ENCODE measurements at places on chromosomes 1 and 21.

- no peak for DNase-seq
Measured at GRCh38 chr1:30420519-30421050, 302.8 kb downstream of the MATN1 start.

GRCh38 chr1:57530206-57530910 lies 106.5 kb upstream of the DAB1 start:
- no peak for DNase-seq

DNA sequence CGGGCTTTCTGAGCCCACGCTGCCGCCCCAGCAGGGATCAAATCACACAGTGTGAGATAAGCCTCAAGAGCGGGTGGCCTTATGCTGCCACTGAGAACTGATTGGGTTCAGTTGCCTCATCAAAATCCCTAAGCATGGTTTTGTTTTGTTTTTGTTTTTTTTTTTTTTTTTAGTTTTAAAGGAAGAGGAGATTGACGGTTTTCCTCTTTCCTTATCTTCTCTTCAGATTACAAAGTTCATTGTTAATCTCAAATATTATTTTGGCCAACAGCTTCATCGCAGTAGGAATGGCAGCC lies 651 bp downstream of the COA6 start:
- DNase-seq: no peak

- DNase-seq: no peak
Measured at GRCh38 chr21:30838536-30838935, 9.0 kb upstream of the KRTAP7-1 start.

- no peak for DNase-seq
Measured at GRCh38 chr1:202216691-202217090, 23.1 kb downstream of the LGR6 start.

DNA sequence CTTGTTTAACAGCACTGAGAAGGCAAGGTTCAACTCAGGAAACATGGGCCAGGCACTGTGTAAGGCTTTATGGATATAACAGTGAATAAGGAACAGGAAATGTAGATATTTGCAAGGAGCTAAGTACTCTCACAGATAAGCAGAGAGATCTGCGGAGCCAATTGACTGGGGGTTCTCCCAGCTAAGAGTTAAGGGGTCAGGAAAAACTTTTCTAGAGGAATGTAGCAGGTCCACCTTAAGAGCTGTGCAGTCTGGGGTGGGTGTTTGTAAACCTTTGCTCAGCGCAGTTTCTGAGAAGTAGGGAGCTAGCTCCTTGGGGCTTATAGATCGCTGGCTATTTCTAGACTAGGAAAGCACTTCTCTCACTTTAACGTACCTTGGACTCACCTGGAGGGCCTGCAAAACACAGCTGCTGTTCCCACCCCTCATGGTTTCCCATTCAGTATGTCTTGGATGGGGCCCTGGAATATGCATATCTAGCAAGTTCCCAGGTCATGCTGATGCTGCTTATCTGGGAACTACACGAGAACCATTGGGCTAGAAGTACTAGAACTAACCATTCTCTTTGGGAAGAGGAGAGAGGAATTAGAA lies 51.7 kb downstream of the TLCD4 start:
- DNase-seq: no peak

- no peak for DNase-seq
Measured at GRCh38 chr1:21878009-21878773, 58.9 kb downstream of the HSPG2 start.

DNA sequence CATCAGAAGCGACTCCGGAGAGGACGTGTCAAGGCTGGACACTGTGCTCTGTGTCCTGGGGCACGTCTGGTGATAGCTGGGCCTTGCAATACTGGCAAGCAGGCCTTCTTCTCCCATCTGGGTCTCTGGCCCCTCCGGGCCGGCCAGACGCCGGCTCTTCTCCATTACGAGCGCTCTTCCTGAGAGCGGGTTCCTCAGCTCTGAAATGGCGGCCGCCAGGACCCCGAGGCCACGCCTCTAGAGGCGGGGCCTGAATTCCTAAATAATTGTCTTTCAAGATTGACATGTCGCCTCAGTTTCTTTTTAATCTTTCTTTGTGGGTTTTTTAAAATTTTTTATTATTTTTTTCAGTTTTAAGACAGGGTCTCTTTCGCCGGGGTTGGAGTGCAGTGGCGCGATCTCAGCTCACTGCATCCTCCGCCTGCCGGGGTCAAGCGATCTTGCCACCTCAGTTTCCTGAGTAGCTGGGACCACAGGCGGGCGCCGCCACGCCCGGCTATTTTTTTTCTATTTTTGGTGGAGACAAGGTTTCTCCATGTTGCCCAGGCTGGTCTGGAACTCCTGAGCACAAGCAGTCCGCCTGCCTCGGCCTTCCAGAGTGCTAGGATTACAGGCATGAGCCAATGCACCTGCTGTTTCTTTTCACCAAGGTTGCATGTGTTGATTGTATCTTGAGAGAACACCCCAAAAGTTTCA lies 9.2 kb downstream of the RNF2 start:
- DNase-seq: no peak

- no peak for DNase-seq
Measured at GRCh38 chr1:15174615-15174983, 21.1 kb downstream of the TMEM51 start.

DNA sequence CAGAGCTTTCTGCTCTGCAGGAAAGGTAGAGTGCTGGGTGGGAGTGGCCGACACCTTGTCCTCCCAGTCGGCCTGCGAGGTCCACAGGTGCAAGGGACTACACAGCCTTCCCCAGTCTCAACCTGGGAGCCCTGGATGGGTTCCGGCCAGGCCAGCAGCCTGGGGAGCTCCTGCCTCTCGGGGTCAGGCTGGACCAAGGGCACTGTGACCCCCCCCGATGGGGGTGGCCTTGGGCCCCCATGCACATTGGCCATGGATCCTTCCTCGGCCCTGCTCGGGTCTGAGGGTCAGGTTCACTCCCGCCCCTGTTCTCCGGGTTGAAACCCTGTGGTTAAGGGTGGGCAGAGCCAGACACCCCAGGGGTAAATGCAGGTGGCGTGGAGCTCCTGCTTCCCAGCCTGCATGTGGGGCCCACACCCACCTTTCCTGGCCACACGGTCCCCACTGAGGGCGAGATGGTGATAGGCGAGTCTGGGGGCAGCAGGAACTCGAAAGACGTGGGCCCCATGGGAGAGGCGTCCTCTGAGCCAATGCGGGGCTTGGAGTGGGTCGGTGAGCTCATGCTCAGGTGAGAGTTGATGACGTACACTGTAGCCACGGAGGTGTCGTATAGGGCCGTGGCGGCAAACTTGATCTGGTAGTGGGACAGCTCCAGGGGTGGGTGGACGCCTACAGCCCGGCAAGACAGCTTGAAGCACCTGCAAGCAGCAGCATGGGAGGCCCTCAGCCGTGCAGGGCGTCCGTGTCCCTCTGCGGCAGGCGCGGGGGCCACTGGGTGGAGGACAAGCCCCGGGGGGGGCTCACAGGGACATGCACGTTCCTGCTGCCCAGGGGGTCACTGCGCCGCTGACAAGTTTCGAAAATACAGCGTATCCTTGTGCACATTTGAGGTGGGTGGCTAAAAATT lies 10.8 kb upstream of the TMEM52 start:
- DNase-seq: no peak

- DNase-seq: no peak
Measured at GRCh38 chr1:221729771-221730330, 12.0 kb downstream of the DUSP10 start.

- no peak for DNase-seq
Measured at GRCh38 chr1:57843760-57844159, 419.9 kb upstream of the DAB1 start.

- no peak for DNase-seq
Measured at GRCh38 chr1:160987359-160988050, 32.9 kb upstream of the ITLN2 start.

GRCh38 chr1:65165269-65165993 lies 17.4 kb downstream of the AK4 start:
- no peak for DNase-seq

DNA sequence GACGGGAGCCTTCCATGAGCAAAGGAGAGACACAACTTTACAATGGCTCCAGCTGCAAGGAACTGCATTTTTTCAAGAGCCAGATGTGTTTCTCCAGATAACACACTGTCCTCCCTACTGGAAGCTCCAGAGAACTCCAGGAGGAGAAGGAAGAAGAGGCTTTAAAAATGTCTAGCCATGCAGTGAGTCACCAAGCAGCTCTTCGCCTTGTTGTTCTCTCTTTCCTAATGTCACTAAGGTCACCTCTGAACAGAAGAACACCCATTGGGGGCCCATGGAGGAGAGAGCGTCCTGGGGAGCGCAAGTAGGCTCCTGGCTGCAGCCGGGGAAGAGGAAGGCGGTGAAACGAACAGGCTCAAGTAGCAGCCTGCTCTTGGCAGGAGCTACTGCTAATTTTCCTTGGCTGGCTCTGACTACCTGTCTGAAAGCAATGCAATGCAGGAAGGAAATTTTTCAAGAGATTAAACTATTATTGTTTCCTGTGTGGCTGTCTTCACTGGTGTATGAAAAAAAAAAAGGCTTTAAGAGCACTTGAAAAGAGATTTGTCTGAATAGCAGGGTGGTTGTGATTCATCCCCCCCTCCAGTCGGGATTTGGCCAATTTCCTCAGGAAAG lies 321.9 kb downstream of the SETD4 start:
- DNase-seq: no peak

- DNase-seq: no peak
Measured at GRCh38 chr1:173475564-173476196, 1.5 kb upstream of the PRDX6 start.

DNA sequence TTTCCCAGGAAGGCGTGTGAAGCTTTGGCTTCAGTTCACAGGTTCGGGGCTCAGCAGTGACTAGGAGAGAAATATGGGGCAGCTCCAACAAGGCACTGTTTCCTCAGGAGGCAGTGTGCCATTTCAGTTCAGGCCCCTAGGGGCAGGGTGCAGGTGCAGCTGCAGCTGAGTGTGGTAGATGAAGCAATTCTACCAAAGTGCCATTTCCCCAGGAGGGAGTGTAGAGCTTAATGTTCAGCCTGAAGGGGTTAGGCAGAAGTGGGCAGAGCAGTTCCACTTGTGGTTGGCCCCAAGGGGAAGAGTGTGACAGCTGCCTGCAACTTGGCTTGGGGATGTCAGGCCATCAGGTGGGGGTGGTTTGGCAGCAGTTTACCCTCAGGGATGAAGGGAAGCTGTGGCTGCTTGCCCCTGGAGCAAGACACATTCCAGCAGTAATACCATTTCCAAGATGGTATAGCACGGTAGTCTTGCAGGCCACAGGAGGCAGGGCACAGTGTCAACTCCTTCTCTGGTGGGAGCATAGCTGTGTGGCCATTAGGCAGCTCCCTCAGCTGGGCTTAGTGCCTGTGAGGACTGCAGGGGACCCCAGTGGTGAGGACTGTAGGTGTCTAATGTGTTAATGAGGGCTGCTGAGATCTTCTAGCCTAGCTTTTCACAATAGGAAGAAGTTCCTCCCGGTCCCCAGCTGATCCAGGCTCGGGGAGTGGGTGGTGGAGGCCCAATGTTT lies 34.7 kb downstream of the RGSL1 start:
- no peak for DNase-seq

- DNase-seq: no peak
Measured at GRCh38 chr1:240169188-240169587, 77.5 kb downstream of the FMN2 start.

DNA sequence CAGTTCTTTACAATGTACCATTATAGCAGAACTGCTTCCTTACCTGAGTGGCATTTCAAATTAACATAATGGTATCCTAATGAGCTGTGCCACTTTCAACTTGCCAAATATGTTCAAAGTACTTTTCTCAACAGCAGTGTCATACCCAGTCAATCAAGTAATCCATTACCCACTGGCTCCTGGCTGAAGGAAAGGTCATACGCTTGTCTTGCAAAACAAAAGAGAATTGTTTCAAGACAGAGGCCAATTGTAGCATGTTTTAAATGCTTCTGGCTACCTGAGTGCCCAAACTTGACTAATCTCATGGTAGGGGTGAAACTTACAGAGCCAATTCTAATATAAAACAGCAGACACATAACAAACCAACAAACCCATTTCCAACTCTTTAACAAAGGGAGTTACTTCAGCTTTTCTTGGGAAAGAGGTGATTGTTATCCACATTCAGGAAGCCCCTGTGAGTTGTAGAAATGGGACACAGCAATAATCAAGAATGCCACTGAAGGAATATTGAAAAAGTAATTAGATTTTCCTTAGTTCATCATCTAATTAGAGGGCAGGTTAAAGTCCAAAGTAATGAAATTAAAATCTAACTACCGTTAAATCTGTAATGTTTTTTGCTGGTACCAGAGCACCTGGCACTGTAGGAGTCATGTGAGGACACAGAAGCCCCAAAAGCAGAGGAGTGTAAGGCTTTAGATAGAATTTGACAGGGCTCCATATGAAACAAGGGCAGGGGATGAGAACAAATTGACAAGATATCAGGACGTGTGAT lies 241.9 kb downstream of the RWDD3 start:
- DNase-seq: no peak

- DNase-seq: no peak
Measured at GRCh38 chr21:33121715-33122475, 52.0 kb downstream of the OLIG1 start.

DNA sequence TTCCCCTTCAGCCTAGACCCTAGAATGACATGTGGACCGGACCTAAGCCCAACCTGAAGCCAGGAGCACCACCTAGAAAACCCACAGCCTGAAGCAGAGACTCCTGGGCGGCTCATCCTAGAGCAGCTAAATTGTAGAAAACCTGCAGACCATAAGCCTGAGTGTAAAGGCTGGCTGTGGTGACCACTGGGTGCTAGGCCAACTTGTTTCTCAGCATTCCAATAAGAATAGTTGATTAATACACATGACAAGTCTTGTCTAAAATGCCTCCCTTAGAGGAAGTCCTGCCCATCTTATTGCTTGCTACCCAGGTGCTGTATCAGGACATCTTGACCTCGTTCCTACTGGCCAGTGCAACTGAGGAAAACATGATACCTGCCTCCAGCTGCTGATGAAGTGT lies 23.3 kb upstream of the CASQ2 start:
- no peak for DNase-seq

- DNase-seq: no peak
Measured at GRCh38 chr1:8627728-8628127, 189.7 kb downstream of the RERE start.

- no peak for DNase-seq
Measured at GRCh38 chr1:78483903-78484302, 6.9 kb upstream of the PTGFR start.

DNA sequence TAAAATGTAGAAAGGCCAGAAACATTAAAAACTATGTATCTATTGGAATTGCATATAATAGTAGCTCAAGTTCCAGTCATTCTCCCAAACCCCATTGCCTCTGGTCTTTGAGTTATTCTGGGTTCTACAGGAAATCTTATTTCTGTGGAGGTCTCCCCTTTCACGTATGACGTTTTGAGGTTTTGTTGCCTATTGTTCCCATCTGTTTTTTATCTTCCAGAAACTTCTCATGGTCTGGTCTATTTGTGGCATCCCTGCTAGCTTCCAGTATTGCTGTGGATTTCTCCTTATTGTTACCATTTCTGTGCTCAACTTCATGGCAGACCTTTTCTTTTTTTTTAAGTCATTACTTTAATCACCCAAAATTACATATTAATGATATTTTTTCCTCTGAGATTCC lies 43.3 kb downstream of the DTL start:
- no peak for DNase-seq

- no peak for DNase-seq
Measured at GRCh38 chr1:234721476-234722269, 111.7 kb upstream of the IRF2BP2 start.
